D721Med (cell line): ENCODE measurements at places on chromosomes 12 and 14.

DNA sequence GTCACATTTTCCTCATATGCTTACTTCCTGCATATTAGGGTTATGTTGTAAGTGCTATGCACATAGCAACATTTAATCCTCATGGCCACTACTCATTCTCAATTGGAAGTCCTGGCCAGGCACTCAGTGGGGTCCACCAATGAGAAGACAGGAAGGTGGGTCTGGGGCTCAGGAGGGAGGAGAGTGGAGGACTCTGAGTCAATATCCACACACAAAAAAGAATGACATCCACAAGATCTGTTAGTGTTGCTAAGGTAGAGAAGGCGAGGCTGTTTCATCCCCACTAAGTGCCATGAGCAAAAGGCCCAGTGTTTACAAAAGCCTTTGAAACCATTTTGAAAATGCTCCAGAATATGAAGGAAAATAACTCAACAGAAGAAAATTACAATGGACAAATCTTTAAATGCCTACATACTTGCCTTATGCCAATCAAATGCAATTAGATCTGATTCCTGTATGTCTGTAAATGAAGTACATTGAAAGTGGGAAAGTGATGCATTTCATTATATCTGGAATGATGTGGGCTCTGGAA is 53.9 kb downstream of the EID3 start:
- no peak for DNase-seq

GRCh38 chr12:106753526-106753925 is 21.0 kb upstream of the RIC8B start:
- no peak for DNase-seq

GRCh38 chr12:81617915-81618314 is 141.2 kb downstream of the PPFIA2 start:
- no peak for DNase-seq

DNA sequence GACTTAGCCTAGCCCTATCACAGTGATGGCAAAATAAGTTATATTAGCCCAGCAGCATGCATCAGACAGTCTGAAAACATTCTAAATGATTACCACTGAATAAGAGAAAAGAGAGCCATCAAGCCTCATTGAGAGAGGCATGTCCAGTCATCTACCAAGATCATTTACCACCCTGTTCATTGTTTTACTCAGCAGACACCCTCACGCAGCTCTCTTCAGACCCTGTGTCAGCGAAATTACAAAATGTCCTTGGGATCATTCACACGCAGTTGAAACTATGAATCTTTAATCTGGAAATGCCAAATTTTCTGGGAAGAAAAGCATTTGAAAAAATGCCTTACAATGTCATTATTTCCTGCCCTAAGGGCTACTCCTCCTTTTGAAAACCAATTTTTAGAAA is 89.5 kb downstream of the PTPRO start:
- no peak for DNase-seq

DNA sequence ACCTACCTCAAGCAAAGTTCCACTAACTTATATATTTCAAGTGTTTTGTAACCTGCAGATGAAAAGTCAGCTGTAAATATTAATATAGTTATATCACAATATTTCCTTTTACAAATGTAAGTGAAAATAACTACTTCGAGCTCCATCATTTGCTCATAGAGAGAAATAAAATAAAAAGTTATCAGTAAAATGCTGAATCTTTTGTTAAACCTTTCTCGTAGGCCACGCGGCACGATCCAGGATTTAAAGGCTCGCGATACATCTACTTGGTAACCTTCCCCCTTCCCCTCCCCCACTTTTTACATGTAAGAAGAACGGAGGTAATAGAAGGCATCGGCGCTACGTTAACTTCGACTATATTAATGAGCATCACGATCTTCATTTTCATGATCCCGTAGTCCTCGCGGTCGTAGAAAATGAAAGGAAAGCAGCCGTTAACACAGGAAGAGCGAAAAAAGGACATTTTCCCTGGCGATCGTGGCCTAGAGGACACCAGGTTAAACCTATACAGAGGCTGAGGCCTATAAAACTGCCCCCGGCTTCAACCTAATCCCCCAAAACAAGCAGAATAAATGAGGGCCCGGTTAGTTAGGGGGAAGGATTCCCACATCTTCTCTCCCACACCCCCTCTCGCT is 508 bp downstream of the HNRNPC start:
- no peak for DNase-seq

GRCh38 chr14:68939893-68940613 is 39.0 kb downstream of the ACTN1 start:
- DNase-seq, result no peak

DNA sequence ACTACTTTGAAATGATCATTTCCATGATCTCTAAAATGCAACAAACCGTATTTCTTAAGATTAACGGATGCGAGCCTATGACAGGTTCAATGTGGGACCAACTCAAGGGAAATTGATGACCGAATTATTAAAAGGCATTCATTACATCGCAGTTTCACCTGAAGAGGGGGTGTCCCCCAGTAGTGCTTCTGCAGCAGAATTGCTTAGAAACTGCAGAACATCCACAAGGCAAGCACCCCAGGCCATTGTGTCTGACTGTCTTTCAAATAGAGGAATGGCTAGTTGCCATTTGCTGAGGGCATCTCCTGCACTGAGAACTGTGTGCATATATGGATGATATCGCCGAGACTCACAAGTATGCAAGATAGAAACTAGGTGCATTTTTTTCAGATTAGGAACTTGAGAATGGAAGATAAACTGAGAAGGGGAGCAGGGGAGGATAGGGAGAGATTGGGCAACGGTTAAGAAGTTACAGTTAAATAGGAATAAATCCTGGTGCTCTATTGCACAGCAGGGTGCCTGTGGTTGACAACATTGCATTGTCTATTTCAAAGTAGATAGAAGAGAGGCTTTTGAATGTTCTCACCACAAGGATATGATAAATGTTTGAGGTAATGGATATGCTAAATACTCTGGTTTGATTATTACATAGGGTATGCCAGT is 234.3 kb upstream of the PLEKHG7 start:
- DNase-seq, result no peak

- no peak for DNase-seq
Observed at GRCh38 chr12:64720884-64721283, 38.3 kb downstream of the GNS start.

DNA sequence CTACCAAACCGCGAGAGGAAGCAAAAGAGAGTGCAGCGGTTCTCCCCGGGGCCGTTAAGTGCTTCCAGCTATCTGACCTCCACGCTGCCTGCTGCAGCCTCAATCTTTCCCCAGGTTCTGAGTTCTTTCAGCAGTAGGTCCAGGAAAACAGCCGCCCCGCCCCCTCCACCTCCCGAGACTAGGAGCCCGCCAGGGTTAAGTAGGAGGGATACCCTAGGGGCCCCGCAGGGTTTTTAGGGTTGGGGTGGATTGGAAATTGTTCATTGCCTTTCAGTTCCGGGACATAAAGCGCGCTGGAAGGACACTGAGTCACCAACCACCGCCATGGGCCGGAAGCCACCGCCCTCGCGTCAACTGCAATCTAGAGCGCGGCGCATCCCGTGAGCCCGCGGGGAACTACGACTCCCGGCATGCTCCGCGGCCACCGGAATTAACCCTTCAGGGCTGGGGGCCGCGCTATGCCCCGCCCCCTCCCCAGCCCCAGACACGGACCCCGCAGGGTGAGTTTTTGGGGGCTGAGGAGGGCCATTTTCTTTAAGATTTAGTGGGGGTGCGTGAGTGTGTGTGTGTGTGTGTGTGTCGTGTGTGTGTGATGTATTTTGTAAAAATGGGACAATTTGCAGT is at the start of gene MYL6B:
TSS of gene MYL6B (plus strand) at position 456 of the 624 bp plus-strand sequence. CDS start 1,332 bp downstream, outside the sequence.
- peak; percentile 91 for DNase-seq

DNA sequence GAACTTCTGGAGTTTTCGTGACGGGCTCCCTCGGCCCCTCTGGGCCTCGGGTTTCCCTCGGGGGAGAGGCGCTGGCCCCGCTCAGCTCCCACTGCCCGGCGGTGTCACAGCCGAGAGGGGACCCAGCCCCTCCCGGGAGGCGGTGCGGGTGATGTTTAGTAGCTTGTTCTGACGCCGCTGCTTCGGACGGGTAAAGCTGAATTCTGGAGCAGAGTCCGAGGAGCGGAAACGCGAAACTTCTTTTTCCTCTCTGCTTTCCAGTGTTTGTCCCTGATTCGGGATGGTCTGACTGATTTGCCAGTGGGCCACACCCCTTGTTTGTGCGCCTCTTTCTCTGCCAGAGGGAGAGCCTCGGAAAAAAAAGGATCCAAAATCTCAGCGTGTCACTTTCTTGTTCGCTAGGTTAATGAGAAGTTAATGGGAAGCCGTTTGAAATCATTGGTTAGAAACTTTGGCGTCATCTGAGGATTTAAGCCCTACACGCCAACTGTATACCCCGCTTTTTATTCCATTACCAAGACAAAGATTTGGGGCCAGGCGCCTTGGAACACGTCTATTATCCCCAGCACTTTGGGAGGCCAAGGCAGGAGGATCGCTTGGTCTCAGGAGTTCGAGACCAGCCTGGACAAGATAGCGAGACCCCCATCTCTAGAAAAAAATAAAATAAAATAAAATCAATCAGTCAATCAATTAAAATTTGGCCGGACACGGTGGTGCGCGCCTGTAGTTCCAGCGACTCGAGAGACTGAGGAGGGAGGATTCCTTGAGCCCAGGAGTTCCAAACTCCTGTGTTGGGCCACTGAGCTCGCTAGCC is 756 bp downstream of the TULP3 start:
- no peak for DNase-seq

GRCh38 chr12:4169531-4169930 is 104.0 kb upstream of the CCND2 start:
- no peak for DNase-seq

GRCh38 chr12:126773491-126773890 is 1493.5 kb upstream of the TMEM132C start:
- DNase-seq, result no peak

- DNase-seq, result no peak
Observed at GRCh38 chr12:56080556-56081138, 682 bp downstream of the ERBB3 start.

DNA sequence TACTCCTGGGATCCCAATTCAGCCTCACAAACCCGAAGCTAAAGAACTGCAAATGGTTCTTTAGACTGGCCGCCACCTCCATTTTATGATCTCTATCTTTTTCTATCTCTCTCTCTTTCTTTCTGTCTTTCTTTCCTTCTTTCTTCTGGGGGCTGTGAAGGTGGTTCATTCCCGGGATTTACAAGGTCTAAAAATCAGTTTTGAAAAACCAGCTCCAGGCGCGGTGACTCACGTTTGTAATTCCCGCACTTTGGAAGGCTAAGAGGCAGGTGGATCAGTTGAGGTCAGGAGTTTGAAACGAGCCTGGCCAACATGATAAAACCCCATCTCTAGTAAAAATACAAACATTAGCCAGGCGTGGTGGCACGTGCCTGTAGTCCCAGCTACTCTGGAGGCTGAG is 67.2 kb upstream of the VASH1 start:
- DNase-seq, result no peak

GRCh38 chr12:66196806-66197205 is 7.8 kb downstream of the IRAK3 start:
- DNase-seq, result no peak

GRCh38 chr12:1130164-1130563 is 139.1 kb downstream of the ERC1 start:
- DNase-seq, result no peak

- no peak for DNase-seq
Observed at GRCh38 chr12:109767456-109767855, 53.8 kb downstream of the FAM222A start.

DNA sequence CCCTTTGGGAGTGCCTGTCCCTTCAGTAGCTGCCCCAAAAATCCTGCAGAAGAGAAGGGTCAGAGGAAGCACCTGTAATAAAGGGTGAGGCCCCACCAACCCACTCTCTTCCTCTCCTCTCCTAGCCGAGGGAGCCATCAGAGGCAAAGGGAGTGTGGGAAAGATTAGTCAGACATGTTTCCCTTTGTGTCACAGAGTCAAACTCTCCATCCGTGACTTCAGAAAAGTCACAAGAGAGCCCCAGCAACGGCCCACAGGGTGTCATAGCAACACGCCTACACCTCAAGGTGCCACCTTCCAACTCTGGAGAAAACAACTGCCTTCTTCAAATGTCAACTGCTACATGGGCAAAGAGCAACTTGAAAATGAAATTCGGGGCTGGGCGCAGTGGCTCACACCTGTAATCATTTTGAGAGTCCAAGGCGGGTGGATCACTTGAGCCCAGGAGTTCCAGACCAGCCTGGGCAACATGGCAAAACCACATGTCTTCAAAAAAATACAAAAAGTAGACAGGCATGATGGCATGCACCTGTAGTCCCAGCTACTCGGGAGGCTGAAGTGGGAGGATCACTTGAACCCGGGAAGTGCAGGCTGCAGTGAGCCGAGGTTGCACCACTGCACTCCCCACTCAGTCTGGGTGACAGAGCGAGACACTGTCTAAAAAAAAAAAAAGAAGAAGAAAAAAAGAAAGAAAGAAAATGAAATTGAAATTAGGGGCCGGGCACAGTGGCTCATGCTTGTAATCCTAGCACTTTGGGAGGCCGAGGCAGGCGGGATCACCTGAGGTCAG is 17.7 kb upstream of the CD27 start:
- DNase-seq, result no peak

- no peak for DNase-seq
Observed at GRCh38 chr12:5685935-5686334, 254.0 kb downstream of the NTF3 start.

DNA sequence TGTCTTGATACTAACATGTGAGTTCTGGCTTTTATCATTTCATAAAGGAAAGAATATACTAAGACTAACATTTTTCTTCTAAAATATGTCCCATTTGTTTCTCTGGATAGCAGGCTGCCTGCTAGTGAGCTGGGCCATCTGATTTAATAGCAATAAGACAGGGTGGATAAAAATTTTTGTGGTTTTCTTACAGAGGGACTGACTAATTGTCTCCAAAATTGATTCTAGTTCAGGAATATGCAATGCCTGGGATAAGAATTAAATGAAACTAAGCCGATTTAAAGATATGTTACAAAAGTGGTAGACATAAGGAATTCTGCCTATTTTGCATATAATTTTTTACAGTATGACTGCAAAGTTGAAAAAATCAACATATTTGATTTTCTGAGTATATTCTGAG is 252.9 kb upstream of the NAV3 start:
- DNase-seq, result no peak

GRCh38 chr12:46585854-46586621 is 213.5 kb upstream of the SLC38A2 start:
- no peak for DNase-seq

GRCh38 chr14:52110441-52111086 is 41.7 kb upstream of the NID2 start:
- no peak for DNase-seq

- DNase-seq, result no peak
Observed at GRCh38 chr14:100616854-100617409, 29.7 kb upstream of the BEGAIN start.

GRCh38 chr12:83865431-83865830 is 1047.2 kb downstream of the SLC6A15 start:
- no peak for DNase-seq

DNA sequence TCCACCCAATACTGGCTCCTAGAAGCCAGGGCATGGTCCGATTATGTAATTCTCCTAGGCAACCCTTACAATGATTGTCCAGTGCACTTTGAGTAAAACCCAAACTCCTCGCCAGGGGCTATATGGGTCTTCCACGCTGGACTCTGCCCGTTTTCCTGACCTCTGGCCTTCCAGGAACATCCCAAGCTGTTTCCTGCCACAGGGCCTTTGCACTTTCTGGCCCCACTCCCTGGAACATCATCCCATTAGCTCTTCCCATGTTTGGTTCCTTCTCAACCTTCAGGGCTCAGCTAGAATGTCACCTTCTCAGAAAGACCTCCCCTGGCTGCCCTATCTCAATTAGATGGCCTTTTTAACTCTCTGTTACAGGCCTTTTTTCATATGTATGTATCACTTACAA is 85.4 kb downstream of the IRF2BPL start:
- no peak for DNase-seq

- no peak for DNase-seq
Observed at GRCh38 chr14:56918849-56919574, 108.7 kb upstream of the OTX2 start.
